ENCODE measurements at places on chromosomes 2 and 18.
A peak's percentile ranks its signal among the peaks of the same experiment; 100 is the strongest.

- no peak for DNase-seq
Observed at GRCh38 chr2:48617618-48618017, at the start of gene GTF2A1L. Gene GTF2A1L, plus strand, starts transcription at chr2:48617856. Its CDS starts 19 bp downstream, at chr2:48617875.

- DNase-seq, result no peak
Observed at GRCh38 chr18:35577045-35577848, 4.3 kb upstream of the GALNT1 start.

GRCh38 chr2:151891566-151892194 is 63.5 kb upstream of the ARL5A start:
- no peak for DNase-seq

DNA sequence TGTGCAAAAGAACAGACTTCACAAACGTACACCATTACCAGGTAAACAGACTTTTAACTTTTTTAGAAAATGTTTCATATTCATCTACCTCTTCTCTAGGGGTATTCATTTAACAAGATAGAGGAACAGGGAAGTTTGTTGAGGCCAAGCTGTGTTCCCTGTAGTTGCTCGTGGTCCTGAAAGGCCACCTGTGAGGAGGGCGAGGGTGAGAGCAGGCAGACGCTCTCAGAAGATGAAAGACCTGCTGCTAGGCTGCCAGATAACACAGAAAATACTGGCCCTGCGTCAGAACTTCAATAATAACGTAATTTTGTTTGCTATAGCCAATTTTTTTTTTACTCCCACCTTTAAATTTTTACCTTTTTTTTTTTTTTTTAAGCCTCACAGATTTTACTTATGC is 42.0 kb downstream of the SOCS6 start:
- no peak for DNase-seq

GRCh38 chr2:149561309-149561926 is 26.2 kb downstream of the MMADHC start:
- peak; percentile 14 for DNase-seq

GRCh38 chr18:57427429-57428201 is 7.6 kb upstream of the ONECUT2 start:
- no peak for DNase-seq

GRCh38 chr2:169139145-169139544 is 69.8 kb downstream of the DHRS9 start:
- DNase-seq, result no peak

DNA sequence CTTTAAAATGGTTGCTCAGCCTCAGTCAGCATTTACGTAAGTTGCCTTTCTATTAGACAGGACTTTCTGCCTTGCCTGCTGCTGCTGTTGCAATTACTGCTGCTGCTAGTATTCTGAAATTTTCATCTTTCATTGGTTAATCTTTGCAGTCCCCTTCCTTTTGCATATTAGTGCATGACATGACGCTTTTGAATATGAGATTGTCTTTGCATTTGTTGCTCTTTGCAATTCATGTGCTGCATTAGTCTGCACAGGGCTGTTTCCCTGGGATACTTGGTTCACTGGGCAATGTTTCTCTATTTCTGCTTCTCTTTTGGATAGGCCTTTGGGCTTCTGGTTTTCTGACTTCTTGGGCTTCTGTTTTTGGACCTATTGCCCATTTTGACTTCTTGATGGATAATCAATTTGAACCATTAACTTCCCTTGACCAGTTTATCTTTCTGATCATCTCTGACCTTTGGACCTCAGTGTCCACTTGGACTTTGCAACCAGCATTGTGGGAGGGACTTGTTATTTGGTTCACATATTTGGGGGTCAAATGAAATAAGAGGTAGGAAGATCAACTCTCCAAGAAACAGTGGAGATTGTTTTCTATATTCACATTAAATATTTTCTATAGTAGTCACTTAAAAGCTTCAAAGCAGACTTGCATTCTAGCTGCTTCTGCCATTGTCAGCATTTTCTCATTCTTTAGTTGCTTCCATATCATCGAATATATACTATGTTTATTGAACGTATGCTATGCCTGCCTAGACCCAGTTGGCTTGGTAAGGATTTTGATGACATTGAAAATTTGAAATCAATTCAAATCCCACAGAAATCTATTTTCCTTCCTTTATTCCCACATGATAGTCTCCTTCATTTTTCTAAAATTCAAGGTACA is 12.5 kb upstream of the BUB1 start:
- DNase-seq, result no peak

DNA sequence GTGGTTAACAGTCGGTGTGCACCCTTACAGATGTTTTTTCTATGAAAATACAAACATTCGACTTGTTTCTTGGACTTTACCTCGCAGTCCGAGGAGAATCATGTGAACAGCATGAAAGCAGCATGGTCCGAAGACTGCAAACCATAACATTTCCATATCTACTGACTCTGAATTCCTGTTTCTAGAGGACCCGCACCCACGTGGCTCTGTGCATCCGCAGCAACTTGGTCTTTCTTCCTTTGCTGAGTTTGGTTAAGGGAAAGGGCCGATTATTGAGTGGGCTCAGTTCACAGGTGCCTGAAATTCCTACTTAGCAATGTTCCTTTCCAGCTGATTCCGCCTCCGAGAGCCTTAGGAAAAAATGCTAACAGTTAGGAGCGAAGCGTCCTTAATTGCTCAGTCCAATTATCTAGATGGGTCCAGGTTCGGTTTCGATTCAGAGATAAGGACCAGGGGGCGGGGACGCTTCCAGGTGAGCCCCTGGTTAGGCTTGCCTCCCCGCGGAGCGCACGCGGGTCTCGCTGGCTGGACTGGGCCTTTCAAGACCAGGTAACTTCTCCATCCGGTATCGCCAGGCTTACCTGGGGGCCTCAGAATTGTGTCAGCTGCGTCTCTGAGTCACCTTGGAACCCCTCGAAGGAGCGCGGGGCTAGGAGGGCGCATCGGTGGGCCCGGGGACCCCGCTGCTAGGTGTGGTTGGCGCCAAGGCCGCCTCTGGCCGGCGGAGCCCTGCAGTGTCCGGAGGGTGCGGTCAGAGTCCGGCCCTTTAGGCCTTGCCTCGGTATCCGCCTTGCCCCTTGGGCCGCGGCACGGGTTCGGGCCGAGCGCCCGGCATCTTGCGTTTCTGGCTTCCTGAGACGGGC is 1.1 kb upstream of the B3GNT2 start:
- DNase-seq, result no peak

GRCh38 chr2:143347271-143347695 is 218.1 kb downstream of the ARHGAP15 start:
- DNase-seq, result no peak

DNA sequence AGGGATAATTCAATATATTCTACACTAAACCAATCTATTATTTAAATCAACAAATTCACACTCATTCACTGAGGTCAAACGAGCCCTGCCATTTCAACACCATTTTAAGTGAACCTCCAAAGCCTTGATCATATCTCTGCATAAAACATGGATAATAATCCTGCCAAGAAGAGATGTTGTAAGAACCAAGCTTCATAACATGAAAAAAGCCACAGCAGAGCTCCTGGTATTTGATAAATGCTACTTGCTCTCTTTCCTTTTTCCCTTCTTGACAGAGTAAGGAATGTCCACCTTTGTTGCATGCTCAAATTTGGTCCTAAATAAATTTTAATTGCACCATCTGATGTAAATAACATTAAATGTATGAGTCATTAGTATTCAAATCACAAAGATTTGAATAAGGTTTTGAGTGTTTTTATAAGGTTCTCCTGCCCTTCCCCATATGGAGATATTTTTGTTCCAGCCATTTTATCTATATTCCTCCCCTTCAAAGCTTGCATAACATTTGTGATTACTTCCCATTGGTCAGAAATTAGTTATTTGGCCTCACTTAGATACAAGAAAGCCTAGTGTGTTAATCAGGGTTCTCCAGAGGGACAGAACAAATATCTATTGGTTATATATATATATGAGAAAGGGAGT is 318.8 kb downstream of the RND3 start:
- DNase-seq, result peak; percentile 82

DNA sequence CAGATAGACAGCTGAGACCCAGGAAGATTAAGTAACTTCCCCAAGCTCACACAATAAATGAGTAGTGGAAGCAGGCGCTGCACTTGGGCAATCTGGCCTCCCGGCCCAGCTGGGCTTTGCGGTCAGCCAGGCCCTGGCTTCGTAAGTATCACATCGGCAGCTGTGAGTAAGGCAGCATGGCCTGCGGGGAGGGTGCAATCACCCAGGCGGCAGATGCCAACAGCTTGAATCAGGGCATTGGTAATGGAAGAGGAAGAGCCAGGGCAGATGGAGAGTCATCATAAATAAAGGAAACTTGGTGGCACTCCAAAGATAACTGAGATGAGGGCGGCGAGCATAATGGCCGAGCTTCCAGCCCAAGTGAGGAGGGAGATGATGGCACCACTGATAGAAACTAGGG is 217.9 kb upstream of the PID1 start:
- peak; percentile 18 for DNase-seq

DNA sequence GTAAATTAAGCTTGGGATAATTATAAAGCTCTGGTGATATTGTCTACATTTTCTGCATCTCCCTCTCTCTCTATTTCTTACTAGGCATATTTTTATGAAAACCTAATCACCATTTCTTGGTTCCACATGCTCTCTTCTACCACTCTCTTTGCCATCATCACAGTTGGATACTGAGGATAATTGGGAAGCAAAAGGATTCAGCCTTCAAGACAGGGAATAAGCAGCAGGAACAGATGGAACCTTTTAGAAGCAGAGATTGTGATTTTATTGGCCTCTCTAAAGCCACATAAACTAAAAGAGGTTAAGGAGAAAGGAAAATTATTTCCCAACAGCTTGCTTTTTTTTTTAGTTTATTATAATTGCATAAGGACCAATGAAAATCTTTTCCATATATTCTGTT is 226.3 kb upstream of the SPHKAP start:
- no peak for DNase-seq

DNA sequence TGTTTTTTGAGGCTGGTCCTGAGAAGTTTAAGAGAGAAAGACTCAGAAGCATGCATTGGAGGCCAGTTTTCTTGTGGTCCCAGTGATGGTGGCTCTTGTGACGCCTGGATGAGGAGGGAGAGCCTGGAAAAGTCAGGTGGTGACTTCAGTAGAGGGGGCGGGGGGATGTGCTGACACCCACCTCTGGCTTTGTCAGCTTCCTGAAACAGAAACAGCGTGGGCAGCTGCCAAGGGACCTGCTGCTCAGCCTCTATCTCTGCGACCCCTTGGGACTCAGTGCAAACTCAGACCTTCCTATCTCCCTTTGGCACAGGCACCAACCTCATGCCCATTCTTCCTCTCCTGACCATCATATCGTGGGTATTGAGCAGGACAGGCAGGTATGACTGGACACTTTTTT is 6.4 kb downstream of the TGFBRAP1 start:
- DNase-seq, result no peak

DNA sequence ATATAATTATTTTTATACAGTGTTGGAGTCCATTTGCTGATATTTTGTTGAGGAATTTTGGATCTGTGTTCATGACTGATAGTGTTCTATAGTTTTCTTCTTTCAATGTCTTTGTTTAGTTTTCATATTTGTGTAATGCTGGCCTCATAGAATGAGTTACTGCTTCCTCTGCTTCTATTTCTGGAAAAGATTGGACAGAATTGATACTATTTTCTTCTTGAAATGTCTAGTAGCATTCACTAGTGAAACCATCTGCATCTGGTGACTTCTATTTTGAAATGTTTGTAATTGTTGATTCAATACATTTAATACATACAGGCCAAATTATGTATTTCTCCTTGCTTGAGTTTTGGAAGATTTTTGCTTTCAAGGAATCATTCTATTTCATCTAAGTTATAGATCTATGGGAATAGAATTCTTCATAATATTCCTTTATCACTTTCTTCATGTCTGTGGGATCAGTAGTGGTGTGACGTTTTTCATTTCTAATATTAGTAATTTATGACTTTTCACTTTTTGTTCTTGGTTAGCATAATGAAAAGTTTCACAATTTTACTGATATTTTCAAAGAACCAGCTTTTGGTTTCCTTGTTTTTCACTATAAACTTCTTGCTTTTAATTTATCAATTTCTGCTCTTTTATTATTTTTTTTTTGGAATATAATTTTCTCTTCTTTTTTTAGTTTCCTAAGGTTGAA is 509.9 kb upstream of the VRK2 start:
- no peak for DNase-seq

- DNase-seq, result no peak
Observed at GRCh38 chr2:216850665-216851322, 9.1 kb downstream of the TNP1 start.

DNA sequence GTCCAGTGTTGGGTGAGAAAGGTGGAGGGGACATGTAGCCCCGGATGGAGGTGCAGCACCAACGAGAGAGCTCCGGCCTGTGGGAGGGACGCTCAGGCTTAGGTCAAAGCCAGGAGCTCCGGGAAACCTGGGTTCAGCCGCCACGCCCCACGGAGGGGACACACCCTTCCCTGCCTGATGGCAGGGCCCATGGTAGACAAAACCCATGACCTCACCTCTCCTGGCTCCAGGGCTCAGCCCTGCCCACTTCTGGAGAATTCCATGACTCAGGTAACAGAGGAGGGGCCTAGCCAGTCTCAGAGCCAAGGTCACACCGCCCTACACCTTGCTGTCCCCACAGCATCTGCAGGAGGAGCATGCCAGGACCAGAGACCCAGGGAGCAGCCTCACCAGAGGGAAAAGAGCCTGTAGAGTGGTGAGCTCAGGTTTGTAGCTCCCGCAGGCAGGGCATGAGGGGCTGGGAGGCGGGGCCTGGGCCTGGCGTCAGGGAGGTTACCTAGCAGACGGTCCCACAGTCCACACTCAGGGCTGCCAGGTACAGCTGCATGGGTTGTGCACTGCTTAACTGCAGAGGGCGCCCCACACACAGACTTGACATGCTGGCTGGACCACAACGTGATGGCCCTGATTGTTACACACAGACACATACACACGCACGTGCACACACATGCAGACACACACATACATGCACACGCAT is 70.8 kb upstream of the SMAD7 start:
- peak; percentile 54 for DNase-seq

- DNase-seq, result no peak
Observed at GRCh38 chr2:98822301-98823164, 91.6 kb upstream of the MGAT4A start.

DNA sequence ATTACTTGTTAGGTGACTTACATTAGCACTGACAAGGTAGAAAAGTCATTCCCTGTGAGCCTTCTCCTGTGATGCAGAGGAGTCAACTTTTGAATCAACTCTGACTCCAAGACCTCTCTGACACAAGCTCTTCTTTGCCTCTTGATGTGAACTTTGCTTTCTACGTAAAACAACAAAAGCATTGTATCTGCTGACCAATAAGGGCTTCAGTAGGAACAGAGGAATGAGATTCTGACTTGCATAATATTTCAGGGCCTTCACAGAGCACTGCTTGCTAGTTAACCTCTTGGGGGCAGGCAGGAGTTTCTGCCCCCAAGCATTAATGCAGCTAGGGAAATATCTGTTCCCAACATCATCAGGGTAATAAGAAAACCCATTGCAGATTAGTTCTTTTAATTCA is 791.5 kb downstream of the BCL11A start:
- DNase-seq, result no peak

- no peak for DNase-seq
Observed at GRCh38 chr2:207930747-207931146, 94.6 kb downstream of the PLEKHM3 start.

- no peak for DNase-seq
Observed at GRCh38 chr2:241948901-241949735, 79.6 kb downstream of the RTP5 start.

- no peak for DNase-seq
Observed at GRCh38 chr2:61721382-61721781, 132.5 kb downstream of the FAM161A start.

- DNase-seq, result no peak
Observed at GRCh38 chr2:68912111-68912510, 40.6 kb downstream of the GKN2 start.

- peak; percentile 56 for DNase-seq
Observed at GRCh38 chr2:62787386-62787785, 81.9 kb downstream of the EHBP1 start.

All from iris pigment epithelial cell (primary cell).